ENCODE measurements at places on chromosomes 2 and 18. TPM values are rescaled to one million over a fixed set of nuclear protein-coding genes. Genes with fewer than 3 reads are reported as not detected.

DNA sequence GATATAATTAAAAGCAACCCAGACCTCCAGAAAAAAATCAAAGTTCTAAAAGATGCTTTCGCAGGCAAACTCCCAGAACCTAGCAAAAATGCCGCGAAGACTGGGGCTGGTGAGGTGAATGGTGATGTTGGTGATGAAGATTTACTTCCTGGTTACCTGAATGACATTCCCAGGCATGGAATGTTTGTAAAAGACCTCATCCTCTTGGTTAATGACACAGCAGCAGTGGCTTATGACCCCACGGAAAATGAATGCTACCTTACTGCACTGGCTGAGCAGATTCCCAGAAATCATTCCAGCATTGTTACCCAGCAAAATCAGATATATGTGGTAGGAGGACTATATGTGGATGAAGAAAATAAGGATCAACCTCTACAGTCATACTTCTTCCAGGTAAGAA, 994 bp downstream of the KLHL41 start:
- no peak for DNase-seq

DNA sequence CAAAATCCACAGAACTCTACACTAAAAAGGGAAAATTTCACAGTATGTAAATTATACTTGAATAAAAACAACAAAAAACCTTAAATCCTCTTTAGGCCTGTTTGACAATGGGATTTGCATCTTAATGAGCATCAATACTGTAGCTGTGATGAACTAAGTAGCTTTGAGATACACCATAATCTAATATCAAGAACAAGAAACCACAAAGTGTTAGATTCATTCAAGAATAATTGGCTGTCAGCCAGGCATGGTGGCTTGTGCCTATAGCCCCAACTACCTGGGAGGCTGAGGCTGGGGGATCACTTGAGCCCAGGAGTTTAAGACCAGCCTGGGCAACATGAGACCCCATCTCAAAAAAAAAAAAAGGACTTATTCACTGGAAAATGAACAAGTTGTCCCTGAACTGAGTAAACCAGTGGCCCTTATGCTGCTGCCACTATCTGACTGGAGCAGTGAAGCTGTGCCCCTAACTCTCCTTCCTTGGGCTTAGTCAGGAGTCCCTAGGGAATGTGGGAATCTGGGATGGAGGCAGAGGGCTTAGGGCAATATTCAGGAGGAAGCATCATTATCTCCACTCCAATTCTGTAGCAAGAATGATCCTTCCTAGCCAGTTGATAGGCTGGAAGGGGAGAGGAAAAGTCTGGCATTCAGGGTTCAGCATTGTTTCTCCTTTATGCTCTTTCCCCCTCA, 88.5 kb downstream of the PRKCE start:
- no peak for DNase-seq

Gene TRIM54
- 2.3 TPM for total RNA-seq

GRCh38 chr18:911486-911885, 6.8 kb downstream of the ADCYAP1 start:
- no peak for DNase-seq

DNA sequence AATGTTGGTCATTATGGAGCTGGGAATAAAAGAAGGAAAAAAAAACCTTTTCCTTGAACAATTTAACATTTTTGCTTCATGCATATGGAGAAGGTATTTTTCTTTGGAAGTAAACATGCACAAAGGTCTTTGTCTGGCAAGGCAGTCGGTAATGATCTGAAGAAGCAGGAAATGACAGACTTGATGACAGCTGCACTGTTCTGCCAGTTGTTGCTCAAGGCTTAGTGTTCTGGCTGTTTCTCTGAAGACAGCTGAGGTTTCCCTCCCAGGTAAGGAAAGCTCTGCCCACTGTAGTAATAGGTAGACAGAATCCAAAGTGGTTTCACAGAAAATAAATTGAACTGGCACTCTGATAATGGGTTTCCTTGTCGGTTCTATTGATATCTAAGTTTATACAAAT, 308.4 kb upstream of the GCFC2 start:
- no peak for DNase-seq

Data from Calu3 (cell line).